Kidney (tissue), 22 donors: ENCODE measurements at places on chromosomes 4 and X.

DNA sequence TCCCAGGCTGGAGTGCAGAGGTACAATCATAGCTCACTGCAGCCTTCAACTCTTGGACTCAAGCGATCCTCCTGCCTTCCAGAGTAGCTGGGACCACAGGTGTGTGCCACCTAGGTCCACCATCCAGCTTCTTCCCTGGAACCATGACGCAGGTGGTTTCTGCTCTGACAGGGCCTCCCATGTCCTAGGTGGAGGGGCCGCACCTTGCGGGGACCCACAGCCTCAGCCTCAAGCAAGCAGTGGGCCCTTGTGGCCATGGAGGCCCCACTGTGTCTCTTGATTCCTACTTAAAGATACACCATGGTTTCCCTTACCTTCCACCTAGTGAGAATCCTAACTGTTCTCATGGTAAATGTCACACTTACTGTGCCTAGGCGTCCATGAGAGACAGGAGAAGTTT lies 6.9 kb upstream of the GPR78 start:
- peaks cover 4% of the 10 kb centered on the region for H3K27me3 ChIP-seq
- H3K27ac ChIP-seq, result no peak overlapping the region
- no peak overlapping the region for H3K4me3 ChIP-seq
- H3K36me3 ChIP-seq, result no peaks in the 10 kb centered on the region
- no peak for DNase-seq
- H3K4me1 ChIP-seq, result no peaks in the 10 kb centered on the region

DNA sequence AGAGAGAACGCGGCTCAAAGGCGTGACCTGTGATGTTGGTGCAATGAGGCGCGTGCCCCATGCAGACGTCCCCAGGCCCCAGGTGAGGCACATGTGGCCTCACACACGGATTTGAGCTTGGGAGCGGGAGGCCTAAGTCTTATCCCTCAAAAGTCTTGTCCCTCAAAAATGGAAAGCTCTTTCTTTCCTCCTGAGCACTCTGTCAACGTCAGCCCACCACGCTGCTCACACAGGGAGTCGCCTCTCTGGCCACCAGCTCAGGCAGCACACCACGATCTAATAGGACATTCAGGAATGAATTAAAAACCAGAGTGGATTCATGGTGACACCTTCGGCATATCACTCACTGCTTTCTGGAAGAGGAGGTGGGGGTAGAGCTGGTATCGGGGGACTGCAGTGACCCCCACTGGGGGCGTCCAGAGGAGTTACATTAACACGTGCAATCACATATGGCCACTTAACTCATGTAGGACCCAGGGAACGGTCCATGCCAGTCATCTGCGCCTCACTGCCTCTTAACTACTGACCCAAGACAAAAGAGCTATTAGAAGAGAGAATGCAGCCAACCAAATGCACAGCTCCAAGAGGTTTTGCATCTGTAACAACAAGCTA lies 21.9 kb upstream of the CYP4V2 start:
- no peak overlapping the region for H3K4me3 ChIP-seq
- no peaks in the 10 kb centered on the region for H3K4me1 ChIP-seq
- no peak for DNase-seq
- H3K27ac ChIP-seq, result no peak overlapping the region
- no peaks in the 10 kb centered on the region for H3K27me3 ChIP-seq
- no peaks in the 10 kb centered on the region for H3K36me3 ChIP-seq

GRCh38 chrX:124239911-124240310 lies 92.5 kb upstream of the TEX13D start:
- no peaks in the 10 kb centered on the region for H3K36me3 ChIP-seq
- H3K4me1 ChIP-seq, result no peaks in the 10 kb centered on the region
- no peak for DNase-seq
- no peak overlapping the region for H3K27ac ChIP-seq
- peaks cover 2% of the 10 kb centered on the region for H3K27me3 ChIP-seq

DNA sequence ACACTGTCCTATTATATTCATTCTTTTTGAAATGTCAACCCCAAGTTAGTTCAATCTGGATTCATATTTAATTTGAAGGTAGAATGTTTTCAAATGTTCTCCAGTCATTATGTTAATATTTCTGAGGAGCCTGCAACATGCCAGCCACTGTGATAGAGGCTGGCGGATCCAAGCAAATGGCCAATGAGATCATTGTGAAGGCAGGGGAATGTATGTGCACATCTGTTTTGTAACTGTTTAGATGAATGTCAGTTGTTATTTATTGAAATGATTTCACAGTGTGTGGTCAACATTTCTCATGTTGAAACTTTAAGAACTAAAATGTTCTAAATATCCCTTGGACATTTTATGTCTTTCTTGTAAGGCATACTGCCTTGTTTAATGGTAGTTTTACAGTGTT lies 1.6 kb downstream of the CXCL1 start:
- no peak overlapping the region for H3K4me3 ChIP-seq
- peaks cover 8% of the 10 kb centered on the region for H3K4me1 ChIP-seq
- H3K27me3 ChIP-seq, result no peaks in the 10 kb centered on the region
- H3K27ac ChIP-seq, result no peak overlapping the region
- no peak for DNase-seq

- H3K4me1 ChIP-seq, result peaks cover 12% of the 10 kb centered on the region
- H3K4me3 ChIP-seq, result no peak overlapping the region
- no peak for DNase-seq
- no peaks in the 10 kb centered on the region for H3K27me3 ChIP-seq
- H3K36me3 ChIP-seq, result no peaks in the 10 kb centered on the region
Observed at GRCh38 chr4:145929415-145930178, 9.0 kb downstream of the ZNF827 start.

GRCh38 chr4:143721317-143721716 lies 20.8 kb upstream of the FREM3 start:
- no peak overlapping the region for H3K27ac ChIP-seq
- H3K27me3 ChIP-seq, result no peaks in the 10 kb centered on the region
- no peak for DNase-seq

- peaks cover 14% of the 10 kb centered on the region for H3K4me1 ChIP-seq
- H3K36me3 ChIP-seq, result no peaks in the 10 kb centered on the region
- no peaks in the 10 kb centered on the region for H3K27me3 ChIP-seq
- no peak overlapping the region for H3K4me3 ChIP-seq
Observed at GRCh38 chr4:82744284-82744968, 54.2 kb downstream of the SCD5 start.

DNA sequence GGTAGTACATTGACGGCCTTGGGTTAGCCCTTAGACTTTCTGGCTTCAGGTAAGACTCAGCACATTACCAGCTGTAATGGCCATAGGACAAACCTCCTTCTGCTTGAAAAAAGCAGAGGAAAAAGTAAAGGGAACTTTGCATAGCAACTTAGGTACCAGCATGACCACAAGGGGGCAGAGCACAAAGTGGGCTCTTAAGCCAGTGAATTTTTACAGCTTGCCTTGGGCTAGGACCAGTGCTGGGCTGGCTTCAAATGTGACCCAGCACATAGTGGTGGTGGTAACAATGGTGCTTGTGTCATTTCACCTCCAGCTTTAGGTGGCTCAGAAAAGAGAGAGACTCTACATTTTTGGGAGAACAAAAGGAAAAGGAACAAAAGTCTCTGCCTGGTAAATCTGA lies 66.1 kb downstream of the KLHL4 start:
- no peak overlapping the region for H3K4me3 ChIP-seq
- no peak for DNase-seq
- no peak overlapping the region for H3K27ac ChIP-seq
- H3K4me1 ChIP-seq, result no peaks in the 10 kb centered on the region
- no peaks in the 10 kb centered on the region for H3K27me3 ChIP-seq

- no peaks in the 10 kb centered on the region for H3K36me3 ChIP-seq
- H3K27me3 ChIP-seq, result no peaks in the 10 kb centered on the region
- H3K4me3 ChIP-seq, result no peak overlapping the region
Observed at GRCh38 chr4:152164561-152164960, 371.3 kb downstream of the FBXW7 start.

DNA sequence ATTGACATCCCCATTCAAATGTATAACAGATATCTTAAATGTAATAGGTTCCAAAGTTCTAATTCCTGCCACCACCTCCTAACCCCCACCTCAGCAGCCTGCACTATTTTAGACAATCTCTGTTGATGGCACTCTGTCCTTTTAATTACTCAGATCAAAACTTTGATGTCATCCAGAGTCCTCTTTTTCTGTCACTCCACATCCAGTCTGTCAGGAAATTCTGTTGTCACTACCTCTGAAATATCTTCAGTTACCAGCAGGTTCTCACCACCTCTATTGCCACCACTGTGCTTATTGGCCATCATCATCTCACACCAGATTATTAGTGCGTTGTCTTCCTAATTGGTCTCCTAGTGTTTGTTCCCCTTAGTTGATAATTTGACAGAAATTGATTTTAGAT lies 76.2 kb downstream of the PTPN13 start:
- no peaks in the 10 kb centered on the region for H3K36me3 ChIP-seq
- H3K27me3 ChIP-seq, result no peaks in the 10 kb centered on the region
- no peaks in the 10 kb centered on the region for H3K4me1 ChIP-seq
- no peak for DNase-seq
- H3K4me3 ChIP-seq, result no peak overlapping the region

- no peaks in the 10 kb centered on the region for H3K36me3 ChIP-seq
- no peak within 1 kb of the TSS for H3K4me3 ChIP-seq
- peak; percentile 34 for DNase-seq
- peaks cover 27% of the 10 kb centered on the region for H3K27me3 ChIP-seq
Observed at GRCh38 chrX:13569479-13570260, at the start of gene EGFL6. TSS of gene EGFL6 (plus strand) at chrX:13569601. CDS start at chrX:13569862, 261 bp downstream.

DNA sequence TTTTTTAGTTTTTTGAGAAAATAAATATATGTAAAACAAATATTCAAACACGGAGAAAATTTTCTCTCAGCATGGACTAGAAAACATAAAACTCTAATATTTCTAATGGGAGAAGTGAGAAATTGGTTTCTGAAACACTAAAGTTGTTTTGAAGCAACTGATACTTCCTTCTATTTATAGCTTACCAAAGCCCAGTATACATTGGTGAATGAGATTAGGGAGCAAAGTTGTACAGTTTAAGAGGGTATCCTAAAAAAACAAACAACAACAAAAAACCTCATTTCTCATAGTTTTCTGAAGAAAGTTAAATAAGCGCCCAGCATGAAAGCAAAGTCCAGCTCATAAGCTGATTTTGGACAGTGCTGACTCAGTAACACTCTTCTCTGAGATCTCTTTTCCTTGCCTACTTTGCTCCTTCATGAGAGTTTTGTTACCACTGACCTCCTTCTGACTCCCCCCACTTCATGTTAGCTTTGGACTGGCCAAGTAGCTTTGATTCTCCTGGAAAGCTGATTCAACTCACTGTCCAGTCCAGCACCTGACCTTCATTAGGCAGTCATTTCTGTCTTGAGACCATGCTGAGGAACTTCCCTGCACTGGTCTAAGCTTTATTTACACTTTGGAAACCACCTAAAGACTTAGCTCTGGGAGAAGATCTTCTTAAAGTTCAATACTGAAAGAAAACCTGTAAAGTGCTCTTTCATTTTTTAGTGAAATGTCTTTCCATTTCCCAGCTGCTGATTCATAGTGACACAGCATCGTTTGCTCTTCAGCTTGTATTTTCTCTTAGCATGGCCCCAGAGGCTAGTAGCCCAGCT lies 21.8 kb upstream of the P2RY10 start:
- H3K36me3 ChIP-seq, result no peaks in the 10 kb centered on the region
- no peak overlapping the region for H3K27ac ChIP-seq

- peak within 1 kb of the TSS; percentile 79 for H3K4me3 ChIP-seq
- peak within 1 kb of the TSS; percentile 80 for H3K27ac ChIP-seq
- peaks cover 3% of the 10 kb centered on the region for H3K4me1 ChIP-seq
- no peaks in the 10 kb centered on the region for H3K27me3 ChIP-seq
- H3K36me3 ChIP-seq, result no peaks in the 10 kb centered on the region
- DNase-seq, result peak; percentile 98
Observed at GRCh38 chrX:49922291-49923241, at the start of gene CLCN5. TSS of gene CLCN5 (plus strand) at chrX:49922596. CDS start at chrX:49925299, 2,703 bp downstream.

DNA sequence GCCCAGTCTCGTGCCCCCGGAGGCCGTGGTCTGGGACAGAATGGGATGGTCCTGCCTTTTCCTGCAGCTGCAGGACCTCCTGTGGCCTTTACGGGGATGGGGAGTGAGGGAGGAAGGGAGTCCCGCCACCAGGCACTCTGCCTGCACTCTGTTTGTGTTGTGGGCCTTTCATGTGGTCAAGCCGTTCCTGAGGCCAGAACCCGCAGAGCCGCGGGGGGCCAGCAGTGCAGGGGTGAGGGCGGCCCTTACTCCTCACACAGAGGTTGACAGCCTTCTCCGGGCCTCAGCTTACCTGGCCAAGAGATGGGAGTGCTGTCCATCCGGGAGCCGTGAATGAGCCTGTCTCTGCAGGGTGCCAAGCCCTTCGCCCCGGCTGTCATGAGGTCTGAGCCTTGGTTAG lies 230.7 kb downstream of the AFAP1 start:
- H3K4me3 ChIP-seq, result no peak overlapping the region
- no peaks in the 10 kb centered on the region for H3K27me3 ChIP-seq
- H3K27ac ChIP-seq, result no peak overlapping the region
- no peak for DNase-seq

- H3K4me3 ChIP-seq, result no peak overlapping the region
- no peaks in the 10 kb centered on the region for H3K27me3 ChIP-seq
Observed at GRCh38 chr4:133102043-133102442, 47.1 kb upstream of the PCDH10 start.

DNA sequence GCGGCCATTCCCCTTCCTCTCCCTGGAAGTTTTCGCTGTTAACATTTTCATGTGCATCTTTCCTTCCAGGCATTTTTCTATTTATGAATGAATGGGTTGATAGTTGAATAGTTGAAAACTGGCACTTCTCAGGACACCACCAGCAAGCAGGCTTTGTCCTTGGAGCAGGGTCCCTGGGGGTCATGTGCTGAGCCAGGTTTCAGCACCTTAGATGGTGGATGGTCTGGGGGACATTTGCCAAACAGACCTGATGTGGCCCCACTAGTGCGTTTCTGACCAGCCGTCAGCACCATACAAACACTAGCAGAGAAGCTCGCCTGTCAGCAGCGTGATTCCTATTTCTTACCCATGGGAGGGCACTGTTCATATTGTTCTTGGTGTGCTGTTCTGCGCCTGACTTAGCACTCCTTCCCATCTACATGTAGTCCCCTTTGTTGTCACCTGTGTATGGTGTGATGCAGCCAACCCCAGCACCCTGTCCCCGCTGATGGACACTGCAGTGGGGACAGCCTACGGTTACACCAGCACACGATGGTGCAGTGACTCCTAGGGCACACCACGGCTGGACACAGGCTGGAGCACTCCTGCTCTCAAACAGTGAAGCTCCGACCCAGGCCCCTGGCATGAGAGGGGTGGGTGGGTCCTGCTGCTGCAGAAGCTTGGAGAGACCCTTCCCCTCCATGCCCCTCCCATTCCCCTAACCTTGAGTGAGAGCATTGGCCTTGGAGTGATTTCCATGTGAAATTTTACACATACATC lies 27.2 kb upstream of the WFS1 start:
- H3K4me3 ChIP-seq, result no peak overlapping the region
- H3K27ac ChIP-seq, result no peak overlapping the region
- H3K36me3 ChIP-seq, result no peaks in the 10 kb centered on the region

DNA sequence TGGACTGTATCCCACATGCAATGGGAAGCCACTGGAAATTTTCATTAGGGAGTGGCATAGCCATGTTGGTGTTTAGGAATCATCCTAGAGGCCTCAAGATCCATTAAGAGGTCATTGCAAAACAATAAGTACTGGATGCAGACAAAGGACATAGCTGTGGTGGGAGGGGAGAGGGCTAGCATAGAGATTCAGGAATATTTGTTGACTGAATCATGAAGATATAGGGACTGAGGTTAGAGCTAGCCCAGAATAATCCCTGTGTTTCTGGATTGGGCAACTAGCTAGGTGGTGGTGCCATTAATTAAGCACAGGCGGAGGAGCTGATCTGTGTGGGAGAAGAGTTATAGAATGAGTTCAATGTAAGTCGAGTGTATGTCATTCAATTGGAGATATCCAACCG lies 135.0 kb downstream of the RAB28 start:
- DNase-seq, result no peak
- H3K27me3 ChIP-seq, result no peaks in the 10 kb centered on the region
- H3K4me3 ChIP-seq, result no peak overlapping the region
- H3K4me1 ChIP-seq, result no peaks in the 10 kb centered on the region
- H3K27ac ChIP-seq, result no peak overlapping the region
- no peaks in the 10 kb centered on the region for H3K36me3 ChIP-seq
